ENCODE measurements at places on chromosomes 16 and 17. TPM values are rescaled to one million over a fixed set of nuclear protein-coding genes. Genes with fewer than 3 reads are reported as not detected.

The TP53 gene
- total RNA-seq: 15.3 TPM

The TEDC2 gene
- 12.2 TPM for total RNA-seq

The DDX5 gene
- 634 TPM for total RNA-seq

The CDC6 gene
- 4.4 TPM for total RNA-seq

The KIF19 gene
- total RNA-seq: 0.63 TPM

The ARL17B gene
- 24.7 TPM for total RNA-seq

The PDE6G gene
- total RNA-seq: not detected

The MBTD1 gene
- 98.6 TPM for total RNA-seq

The KREMEN2 gene
- not detected for total RNA-seq

The MAP2K4 gene
- total RNA-seq: 77.0 TPM

The GRAP gene
- total RNA-seq: 2.8 TPM

The MMP25 gene
- total RNA-seq: 0.63 TPM

The ZFPM1 gene
- 2.2 TPM for total RNA-seq

The EVI2A gene
- total RNA-seq: 1.9 TPM

The GOSR2 gene
- 66.4 TPM for total RNA-seq

The ITGA2B gene
- 8.8 TPM for total RNA-seq

The TMED6 gene
- not detected for total RNA-seq

The NRN1L gene
- not detected for total RNA-seq

The SRCAP gene
- 47.3 TPM for total RNA-seq

The ABCA3 gene
- total RNA-seq: 57.3 TPM

The KRTAP4-4 gene
- not detected for total RNA-seq

The ELMO3 gene
- 0.94 TPM for total RNA-seq

The SLFN14 gene
- 0.31 TPM for total RNA-seq

The NPIPB13 gene
- 8.5 TPM for total RNA-seq

The GDPD1 gene
- total RNA-seq: 40.7 TPM

The SLC13A2 gene
- total RNA-seq: not detected

The TP53TG3F gene
- total RNA-seq: not detected

The ICAM2 gene
- 6.6 TPM for total RNA-seq

The KRTAP16-1 gene
- total RNA-seq: not detected

The NKD1 gene
- total RNA-seq: 3.1 TPM

The UMOD gene
- total RNA-seq: not detected

The FLYWCH1 gene
- total RNA-seq: 25.0 TPM

The SLC5A11 gene
- total RNA-seq: not detected

The RRAD gene
- total RNA-seq: 0.63 TPM

The NLRC5 gene
- total RNA-seq: 5.9 TPM

The CD300H gene
- total RNA-seq: not detected

The FOXL1 gene
- total RNA-seq: 0.63 TPM

The FBXO39 gene
- not detected for total RNA-seq

The ZFHX3 gene
- 7.2 TPM for total RNA-seq
